CD4-positive, alpha-beta T cell (primary cell): ENCODE measurements at places on chromosomes 7 and 10. TPM values are rescaled to one million over a fixed set of nuclear protein-coding genes. Genes with fewer than 3 reads are reported as not detected.

The CYCS gene
- total RNA-seq = 126 TPM

DNA sequence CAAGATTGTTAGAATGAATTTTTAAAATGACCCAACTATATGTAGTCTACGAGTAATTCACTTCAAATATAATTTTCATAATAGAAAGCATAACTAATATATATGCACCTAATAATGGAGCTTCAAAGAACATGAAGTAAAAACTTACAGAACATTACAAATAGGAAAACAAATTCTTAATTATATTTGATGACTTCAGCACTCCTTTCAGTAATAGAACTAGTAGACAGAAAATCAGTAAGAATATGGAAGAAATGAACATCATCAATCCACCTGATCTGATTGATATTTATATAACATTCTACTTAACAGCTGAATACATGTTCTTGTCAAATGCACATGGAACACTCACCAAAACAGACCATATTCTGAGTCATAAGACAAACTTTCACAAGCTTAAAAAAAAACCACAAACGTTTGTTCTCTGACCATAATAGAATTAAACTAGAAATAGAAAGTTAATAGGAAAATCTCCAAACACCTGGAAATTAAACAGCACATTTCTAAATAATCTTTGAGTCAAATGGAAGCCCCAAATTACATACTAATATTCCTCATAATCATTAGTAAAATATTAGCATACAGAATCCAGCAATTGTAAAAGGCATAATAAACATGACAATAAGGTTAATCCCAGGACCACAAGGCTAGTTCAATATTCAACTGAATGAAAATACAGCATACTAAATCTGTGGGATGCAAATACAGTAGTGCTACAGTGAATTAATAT is 48.0 kb downstream of the BRAF start:
- no peaks in the 10 kb centered on the region for H3K27me3 ChIP-seq
- no peak overlapping the region for H3K27ac ChIP-seq
- no peak overlapping the region for H3K4me3 ChIP-seq
- peaks cover 5% of the 10 kb centered on the region for H3K4me1 ChIP-seq

The ITPRID1 gene
- not detected for total RNA-seq

The SH2B2 gene
- 0.95 TPM for total RNA-seq

- DNase-seq = no peak
- no peaks in the 10 kb centered on the region for H3K4me1 ChIP-seq
- no peaks in the 10 kb centered on the region for H3K36me3 ChIP-seq
- no peak overlapping the region for H3K4me3 ChIP-seq
- no peak overlapping the region for H3K27ac ChIP-seq
- H3K27me3 ChIP-seq = no peaks in the 10 kb centered on the region
These were observed 790.5 kb downstream of the MAGI2 start for GRCh38 chr7:78662939-78663338.
